ENCODE measurements at places on chromosomes 1 and 21. TPM values are rescaled to one million over a fixed set of nuclear protein-coding genes. Genes with fewer than 3 reads are reported as not detected.

DNA sequence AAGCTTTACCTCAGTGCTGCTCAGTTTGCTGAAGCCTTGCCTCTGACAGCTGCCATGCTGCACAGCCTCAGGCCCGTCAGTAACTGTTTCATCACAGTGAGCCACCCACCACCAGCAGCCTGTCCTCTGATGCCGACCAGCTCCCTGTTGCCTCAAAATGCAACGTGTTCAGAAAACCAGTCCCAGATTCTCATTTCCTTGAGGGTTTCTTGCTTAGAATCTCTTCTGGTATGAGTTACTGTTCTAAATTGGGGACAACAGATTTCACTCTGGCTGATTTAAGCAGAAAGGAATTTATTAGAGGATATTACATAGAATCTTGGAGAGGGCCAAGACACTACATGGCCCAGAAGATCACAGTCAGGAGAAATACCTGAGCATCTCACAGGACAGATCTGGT, 11.0 kb downstream of the UBL4B start:
- no peak overlapping the region for H3K27ac ChIP-seq
- peaks cover 13% of the 10 kb centered on the region for H3K36me3 ChIP-seq
- no peak for DNase-seq
- H3K27me3 ChIP-seq: peaks cover 12% of the 10 kb centered on the region
- no peak overlapping the region for H3K4me3 ChIP-seq

DNA sequence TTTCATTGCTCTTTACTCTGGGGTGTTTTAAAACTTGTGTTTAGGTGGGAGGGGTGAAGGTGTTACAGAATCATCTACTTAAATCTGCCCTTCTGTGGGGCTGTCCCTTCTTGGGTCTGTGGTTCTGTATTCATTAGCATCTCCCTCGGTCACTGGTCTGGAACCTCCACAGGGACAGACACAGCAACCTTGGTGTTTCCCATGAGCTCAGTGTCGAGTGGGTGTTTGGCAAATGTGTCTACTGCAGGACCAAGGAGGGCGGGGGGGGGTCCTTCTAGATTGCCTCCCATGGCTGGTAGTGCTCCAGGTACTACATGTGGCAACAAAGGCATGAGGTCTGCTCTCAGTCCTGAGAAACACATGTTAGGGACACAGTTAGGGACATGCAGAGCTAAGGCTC, 273.4 kb downstream of the PCP4 start:
- no peak for DNase-seq
- H3K4me3 ChIP-seq: no peak overlapping the region
- no peak overlapping the region for H3K27ac ChIP-seq
- H3K36me3 ChIP-seq: peaks cover 5% of the 10 kb centered on the region
- peaks cover 3% of the 10 kb centered on the region for H3K4me1 ChIP-seq

The SYT14 gene
- 9.7 TPM for total RNA-seq

DNA sequence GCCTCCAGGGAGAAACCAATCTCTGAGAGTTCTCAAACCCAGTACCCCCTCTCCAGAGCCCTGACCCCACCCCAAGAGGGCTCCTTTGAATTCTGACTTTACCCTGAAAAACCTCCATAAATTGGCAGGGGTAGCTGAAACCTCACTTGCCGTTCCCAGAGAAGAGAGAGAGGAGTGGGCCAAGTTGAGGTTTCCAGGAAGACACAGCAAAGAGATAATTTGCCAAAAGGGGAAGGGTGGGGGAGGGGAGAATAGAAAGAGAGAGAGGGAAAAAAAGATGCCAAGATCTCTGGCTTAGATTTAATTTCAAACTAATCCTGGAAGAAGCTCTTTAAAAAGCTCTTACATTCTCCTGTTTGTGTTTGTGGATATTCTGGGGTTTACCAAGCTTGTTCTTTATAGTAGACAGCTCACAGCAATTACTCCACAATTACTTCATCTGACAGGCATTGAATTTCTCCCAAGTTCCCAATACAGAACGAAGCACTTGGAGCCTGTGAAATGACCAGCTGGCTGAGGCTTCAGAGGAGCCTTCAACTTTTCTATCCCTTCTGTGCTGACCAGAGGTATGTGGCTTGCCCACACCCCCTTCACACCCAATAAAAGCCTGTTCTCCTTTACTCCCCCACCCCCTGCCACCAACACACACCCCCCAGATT, 1.1 kb upstream of the GRHL3 start:
- H3K27ac ChIP-seq: no peak overlapping the region
- no peak for DNase-seq
- H3K4me3 ChIP-seq: no peak overlapping the region
- no peaks in the 10 kb centered on the region for H3K36me3 ChIP-seq

The FAM72C gene
- total RNA-seq: 2.5 TPM

The TTC24 gene
- not detected for total RNA-seq

GRCh38 chr1:206891412-206891811, 5.8 kb upstream of the IL24 start:
- peaks cover 4% of the 10 kb centered on the region for H3K27me3 ChIP-seq
- peaks cover 4% of the 10 kb centered on the region for H3K36me3 ChIP-seq
- no peak overlapping the region for H3K4me3 ChIP-seq
- no peak overlapping the region for H3K27ac ChIP-seq
- H3K4me1 ChIP-seq: peaks cover 11% of the 10 kb centered on the region

DNA sequence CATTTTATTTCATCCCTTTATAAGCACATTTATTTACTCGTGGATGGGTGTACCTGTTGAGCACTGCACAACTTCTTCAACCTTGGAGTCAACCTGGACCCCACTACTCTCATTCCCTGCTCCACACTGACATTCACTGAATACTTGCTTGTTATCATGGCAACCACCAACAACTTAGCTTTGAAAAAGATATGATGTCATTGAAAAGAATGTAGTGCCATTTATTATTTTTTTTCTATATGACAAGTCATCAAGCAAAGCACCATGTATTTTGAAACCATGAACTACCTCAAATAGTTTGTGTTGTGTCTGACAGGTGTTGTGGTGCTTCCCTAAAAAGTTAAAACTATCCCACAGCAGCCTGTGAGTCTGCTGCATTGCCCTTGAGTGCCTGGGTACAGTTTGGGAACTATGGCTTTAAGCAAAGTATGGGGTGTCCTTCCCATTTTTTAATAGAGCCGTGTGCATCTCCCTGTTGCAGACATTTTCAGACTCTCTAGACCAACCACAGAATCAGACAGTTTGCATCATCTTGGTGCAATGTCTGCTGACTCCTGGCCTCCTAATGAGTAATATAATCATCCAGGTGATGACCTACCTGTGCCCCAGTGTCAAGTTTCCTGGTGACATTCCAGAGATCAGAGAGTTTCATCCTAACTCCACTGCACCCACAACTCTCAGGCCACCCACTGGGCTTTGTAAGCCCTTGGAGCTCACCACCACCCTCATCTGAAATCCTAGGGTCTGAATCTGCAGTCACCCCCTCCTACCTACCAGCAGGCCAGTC, 339.7 kb upstream of the PROX1 start:
- H3K27me3 ChIP-seq: no peaks in the 10 kb centered on the region
- no peak overlapping the region for H3K27ac ChIP-seq
- H3K4me3 ChIP-seq: no peak overlapping the region
- no peak for DNase-seq
- no peaks in the 10 kb centered on the region for H3K36me3 ChIP-seq

GRCh38 chr1:112465122-112465521, 43.6 kb upstream of the WNT2B start:
- DNase-seq: no peak
- H3K27me3 ChIP-seq: peaks cover 14% of the 10 kb centered on the region
- H3K4me1 ChIP-seq: peaks cover 26% of the 10 kb centered on the region
- peak overlapping the region; percentile 33 for H3K4me3 ChIP-seq
- peak overlapping the region; percentile 75 for H3K27ac ChIP-seq

Measured in endothelial cell (in vitro differentiated cells).